GM06990 (cell line): ENCODE measurements at places on chromosomes 3 and 15.

DNA sequence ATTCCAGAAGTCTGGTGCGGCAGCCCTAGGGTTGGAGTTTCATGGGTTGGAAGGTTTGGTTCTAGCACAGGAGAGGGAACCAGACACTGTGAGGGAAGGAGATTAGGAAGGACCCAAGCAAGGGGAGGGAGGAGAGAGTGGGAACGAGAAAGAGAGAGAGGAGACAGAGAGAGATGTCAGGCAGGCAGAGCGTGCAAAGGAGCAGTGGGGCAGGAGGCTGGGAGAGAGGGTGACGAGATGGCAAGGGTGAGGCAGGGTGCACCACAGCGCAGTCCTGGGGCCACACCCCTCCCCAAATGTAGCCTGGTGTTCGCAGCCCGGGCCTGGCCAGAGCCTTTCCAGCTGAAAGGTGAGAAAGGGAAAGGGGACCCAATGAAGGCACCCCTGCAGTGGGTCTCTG is 162.9 kb upstream of the TLE3 start:
- no peak for DNase-seq

- DNase-seq, result no peak
Measured at GRCh38 chr3:68919000-68919399, 13.3 kb downstream of the TAFA4 start.

DNA sequence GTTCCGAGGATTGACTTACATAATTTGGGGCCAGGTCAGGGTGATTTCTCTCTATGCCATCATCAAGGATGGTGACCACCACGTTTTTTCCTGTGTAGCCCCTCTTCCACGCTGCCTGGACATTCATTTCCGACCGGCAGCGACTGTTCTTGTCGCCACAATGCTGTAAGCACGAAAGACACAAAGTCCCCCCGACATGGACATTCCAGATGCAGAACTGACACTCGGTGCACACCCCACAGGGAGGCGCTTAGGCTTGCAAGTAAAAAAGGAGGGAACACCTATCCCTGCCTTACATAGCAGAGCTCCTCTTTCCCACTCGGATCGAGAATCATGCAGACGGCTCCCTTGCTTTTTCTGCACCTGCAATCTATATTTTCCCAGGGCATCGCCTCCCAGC is 58.2 kb downstream of the PCSK6 start:
- DNase-seq, result no peak

DNA sequence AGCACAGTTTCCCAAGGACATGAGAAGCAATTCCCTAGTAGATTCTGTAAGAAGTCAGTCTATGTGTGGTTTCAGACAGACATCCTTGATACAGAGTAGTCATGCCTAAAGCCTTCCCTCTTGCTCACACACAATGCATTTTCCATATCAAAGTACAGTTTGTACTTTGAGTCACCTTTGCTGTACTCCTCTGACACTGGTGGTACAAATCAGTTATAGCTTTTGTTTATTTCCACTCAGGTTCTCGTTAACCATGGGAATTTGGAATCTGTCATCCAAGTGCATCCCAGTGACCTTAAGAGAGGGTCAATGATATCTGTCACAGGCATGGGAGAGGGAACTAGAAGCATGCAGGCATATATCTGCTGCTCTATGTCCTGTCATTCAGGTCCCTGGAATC is 3.6 kb upstream of the GNB4 start:
- no peak for DNase-seq

DNA sequence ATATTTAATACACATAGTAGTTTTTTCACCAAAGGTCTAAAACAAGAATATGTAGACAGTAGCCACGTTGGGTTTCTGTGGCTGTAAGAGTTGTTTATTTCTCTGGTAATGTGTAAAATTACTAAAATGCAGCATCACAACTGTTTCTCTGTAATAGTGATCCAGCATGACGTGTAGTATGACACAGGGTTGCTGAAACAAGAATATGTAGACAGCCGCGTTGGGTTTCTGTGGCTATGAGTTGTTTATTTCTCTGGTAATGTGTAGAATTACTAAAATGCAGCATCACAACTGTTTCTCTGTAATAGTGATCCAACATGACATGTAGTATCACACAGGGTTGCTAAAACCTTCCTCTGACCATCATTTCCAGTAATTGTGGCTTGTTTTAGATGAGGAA is 153.6 kb upstream of the ZNF717 start:
- no peak for DNase-seq

- DNase-seq, result no peak
Measured at GRCh38 chr3:117052395-117052794, 342.8 kb downstream of the TUSC7 start.

DNA sequence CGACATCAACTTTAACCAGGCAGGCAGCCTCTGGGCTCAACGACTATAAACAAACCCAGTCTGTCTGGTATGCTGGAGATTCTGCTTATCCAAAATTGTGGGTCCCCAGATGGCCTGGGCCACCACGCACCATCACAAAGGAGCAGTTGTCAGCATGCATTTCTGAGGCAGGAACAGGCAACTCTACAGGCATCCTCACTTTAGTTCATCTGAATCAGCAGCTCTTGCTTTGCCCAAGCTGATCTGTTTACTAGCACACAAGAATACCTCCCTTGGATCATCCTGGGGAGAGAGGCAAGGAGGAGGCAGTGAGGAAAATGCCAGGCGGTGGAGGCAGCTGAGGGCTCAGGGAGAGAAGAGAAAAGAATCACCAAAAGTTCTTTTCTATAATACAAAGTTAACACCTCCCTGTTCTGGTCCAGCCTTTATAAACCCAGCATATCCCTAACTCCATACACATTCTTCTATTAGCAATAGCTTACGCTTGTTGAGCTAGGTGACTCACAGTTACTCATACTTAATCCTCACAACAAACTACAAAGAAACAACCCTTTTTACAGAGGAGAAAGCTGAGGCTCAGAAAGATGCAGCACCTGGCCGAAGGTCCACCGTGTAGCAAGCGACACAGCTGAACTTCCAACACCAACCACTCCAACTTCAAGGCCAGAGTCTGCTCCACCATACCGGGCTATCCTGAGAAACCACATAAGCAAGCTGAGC is 33.6 kb downstream of the ZDHHC3 start:
- no peak for DNase-seq

DNA sequence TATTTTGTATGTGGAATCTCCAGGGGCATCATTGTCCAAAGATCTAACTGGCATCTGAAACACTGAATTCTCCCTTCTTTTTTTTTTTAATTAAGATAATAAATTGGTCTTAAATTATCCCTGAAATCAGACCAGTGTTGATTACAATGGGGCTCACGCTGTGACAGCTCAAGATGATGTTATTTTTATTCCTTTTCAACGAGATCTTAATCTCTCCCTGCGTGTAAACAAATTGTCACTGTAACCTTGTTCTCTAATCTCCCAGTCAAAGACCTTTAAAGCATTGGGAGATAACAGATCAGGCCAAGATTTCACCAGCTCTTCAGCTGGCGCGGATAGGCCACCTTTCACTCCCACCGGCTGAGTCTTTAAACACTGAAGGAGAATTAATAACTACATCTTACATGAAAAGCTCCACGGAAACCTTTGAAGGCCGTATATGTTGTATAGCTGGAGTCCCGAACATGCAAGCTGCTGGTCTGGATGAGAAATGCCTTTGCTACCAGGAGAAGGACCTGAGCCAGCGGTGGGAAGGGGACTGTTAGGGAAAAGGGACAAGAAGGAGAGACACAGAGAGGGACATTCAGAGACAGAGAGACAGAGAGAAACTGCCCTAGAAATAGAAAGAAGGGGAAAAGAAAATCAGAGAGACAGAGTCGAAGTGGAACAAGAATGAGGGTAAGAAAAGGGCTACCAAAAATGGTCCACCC is 418.8 kb upstream of the NR2F2 start:
- no peak for DNase-seq

DNA sequence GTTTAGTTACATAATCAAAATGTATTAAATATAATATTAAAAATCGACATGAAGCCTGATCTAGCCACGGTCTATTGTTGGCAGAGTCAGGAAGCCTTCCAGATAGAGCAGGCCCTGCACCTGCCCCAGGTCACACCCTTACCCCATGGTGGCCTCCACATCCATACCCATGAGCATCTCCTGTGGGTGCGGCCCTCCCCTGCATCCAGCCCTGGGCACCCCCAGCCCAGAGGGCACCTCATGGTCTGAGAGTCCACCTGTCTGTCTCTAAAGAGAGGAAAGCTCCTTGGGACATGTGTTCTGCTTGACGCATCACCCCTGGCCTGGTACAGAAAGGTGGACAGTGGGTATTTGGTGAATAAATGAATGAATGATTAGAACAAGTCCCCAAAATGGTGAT is 37.2 kb upstream of the CSPG4 start:
- DNase-seq, result no peak

DNA sequence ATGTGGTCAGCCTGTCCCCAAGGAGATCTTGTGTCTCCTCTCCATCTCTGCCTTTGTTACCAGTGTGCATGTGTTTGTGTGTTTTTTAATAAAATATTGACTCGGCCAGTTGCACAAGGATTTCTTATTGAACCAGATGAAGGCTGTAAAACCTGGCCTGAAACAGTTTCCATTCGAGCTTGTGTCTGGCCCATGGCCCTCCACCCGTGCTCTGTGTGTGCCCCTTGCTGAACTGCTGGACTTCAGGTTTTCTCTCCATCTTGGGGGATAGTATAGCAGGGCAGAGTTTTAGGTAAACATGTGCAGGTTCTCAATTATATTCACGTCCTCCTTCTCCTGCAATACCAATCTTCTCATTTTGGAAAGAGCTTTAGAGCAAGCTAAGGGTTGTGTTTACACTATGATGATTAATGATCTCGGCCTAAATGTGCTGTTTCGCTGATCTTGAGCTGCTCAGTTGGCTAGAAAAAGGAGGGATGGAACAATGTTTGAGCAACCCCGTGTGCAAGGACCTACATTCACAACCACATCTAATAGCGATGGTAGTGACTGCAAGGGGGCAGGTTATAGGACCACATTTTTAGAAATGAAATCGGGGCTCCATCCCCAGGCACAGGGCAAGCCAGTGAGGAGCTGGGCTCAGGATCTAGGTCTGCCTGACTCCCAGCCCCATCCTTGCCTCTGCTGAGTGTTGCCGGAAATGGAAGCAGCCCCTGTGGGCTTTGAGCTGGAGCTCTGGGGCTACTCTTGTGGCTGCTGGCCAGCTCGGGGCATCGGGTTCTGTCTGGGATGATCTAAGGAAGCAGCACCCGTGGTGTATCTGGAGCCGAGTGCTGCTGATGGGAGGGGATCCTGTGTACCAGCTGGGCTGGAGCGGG is 47.7 kb downstream of the CMTM6 start:
- no peak for DNase-seq

DNA sequence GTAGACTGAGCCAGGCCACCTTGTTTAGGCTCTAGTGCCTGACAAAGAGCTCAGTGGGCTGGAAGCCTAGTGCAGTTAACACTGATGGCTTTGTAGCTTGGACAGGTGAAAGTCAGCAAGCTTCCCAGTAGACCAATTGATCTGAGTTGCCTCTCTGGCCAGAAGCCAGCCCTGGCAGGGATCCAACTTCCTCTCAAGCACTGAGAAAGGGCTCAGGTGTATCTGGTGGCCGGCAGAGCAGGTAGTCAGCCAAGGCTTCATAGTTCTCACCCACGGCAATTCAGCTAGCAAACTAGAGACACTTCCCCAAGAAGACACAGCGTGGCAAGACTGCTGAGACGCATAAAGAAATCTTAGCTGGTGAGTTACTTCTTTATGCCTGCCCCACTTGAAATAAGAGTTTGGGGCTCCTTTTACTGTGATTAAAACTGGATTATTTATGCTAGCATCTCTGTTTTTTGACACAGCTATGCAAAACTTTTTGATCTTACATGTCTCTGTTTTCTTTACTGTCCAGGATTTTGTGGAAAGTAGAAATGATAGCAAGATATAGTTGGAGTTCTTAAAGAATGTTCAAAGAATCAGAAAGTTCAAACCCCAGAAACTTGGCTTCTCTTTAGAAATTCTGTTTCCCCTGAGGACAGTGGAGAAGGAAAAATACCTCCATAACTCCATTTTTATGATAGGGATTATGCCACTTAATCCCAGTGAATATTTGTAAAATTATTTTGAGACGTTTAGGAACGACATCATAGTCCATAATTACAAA is 8.4 kb upstream of the CA12 start:
- no peak for DNase-seq

DNA sequence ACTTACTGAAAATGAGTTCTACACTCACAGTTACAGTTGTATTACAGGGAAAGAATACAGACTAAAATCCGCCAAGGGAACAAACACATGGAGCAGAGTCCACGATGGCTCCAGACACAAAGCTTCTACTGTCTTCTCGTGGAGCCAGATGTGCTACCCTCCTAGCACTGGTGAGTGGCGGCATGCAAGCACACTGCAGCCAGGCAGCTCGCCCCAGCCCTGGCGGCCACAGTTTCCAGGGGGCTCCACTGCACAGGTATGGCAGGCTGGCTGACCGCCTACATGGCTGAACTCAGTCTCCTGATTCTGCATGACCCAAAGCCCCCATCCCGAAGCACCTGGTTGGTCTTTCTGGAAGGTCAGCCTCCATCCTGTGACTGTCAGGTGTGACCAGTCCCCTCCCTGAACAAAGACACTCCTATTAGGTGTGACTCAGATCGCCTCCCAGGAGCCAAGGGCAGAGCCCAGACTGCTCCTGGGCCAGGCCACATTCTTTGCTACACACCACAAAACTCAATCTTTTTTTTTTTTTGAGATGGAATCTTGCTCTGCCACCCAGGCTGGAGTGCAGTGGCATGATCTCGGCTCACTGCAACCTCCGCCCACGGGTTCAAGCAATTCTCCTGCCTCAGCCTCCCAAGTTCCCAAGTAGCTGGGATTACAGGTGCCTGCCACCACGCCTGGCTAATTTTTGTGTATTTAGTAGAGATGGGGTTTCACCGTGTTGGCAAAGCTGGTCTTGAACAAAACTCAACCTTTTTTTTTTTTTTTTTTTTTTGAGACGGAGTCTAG is 51.5 kb downstream of the CFAP92 start:
- no peak for DNase-seq

- no peak for DNase-seq
Measured at GRCh38 chr3:188150982-188151381, 3.0 kb upstream of the LPP start.
